ENCODE measurements at places on chromosomes 7 and 10.

DNA sequence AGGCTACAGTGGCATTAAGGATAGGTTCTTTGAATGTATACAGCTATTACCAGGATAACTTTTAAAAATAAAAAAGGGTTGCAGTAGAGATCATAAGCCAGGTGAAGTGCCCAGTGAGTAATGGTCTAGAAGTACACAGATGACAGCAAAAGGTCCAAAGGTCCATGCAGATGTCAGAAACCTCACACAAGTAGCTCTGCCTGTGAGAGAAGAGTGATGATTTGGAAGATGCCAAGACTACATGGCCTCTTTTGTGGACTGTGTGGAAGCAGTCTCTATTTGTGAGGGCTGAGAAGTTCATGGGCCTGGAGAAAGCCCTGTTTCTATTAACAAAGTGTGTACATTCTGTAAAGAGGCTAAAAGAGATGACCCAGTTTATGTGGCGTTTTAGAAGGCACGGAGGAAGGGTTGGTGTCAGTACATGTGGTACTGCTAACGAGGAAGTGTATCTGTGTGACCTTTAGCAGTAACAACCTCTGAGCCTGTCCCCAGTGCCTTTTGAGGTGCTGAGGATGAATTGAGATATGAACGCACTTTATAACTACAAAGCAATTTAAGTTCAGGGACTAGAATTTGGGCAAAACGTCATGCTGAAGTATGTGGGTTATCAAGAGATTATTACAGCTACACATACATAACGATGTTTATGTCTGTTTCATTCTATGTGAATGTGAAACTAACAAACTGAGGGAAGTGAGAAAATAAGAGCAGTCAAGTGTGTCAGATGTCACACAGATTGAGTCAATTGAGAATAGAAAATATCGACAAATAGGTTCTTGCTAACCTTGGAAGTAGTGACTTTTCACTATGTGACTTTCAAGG, 7.6 kb downstream of the CYCS start:
- no peak for DNase-seq

DNA sequence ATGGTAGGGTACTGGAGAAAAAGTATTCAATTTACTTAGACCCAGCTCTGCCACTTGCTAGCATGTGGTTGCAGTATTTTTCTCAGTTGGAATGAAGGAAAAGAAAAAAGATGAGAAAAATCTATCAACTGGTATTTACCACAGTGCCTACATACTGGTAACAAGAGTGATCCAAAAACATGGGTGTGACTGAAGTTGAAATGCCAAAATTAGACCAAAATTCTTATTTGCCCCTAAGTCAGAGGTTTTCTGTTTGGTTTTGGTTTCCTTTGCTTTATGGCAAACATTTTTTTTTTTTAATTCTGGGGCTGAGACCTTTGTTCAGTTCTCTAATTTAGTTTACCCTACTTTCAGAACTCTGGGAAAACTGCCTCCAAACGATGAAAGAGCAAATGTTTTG, 12.3 kb downstream of the HYCC1 start:
- DNase-seq, result no peak

DNA sequence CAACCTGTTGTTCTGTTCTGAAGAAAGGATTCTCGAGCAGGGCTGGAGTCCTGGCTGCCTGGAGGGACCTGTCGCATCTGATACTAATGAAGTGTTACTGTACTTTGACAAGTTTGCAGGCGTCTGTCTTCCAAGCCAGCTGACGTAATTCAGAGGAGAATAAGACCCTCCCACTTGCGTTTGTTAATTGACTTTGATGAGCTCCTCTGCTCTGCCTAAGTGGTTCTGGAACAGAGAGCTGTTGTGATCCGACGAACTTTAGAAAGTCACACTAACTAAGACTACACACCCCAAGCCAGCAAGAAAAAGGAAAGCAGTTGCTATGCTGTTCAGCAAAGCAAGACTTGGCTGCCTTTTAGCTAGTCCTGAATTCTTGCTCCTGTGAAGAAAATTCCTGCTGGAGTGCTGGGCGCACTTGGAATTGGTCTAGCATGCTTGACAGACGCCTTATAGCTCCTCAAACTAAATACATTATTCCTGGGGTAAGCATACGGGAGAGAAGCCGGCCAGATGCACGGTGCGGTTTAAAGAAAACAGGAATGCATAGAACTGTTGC, 200.3 kb downstream of the CACNB2 start:
- DNase-seq, result no peak

DNA sequence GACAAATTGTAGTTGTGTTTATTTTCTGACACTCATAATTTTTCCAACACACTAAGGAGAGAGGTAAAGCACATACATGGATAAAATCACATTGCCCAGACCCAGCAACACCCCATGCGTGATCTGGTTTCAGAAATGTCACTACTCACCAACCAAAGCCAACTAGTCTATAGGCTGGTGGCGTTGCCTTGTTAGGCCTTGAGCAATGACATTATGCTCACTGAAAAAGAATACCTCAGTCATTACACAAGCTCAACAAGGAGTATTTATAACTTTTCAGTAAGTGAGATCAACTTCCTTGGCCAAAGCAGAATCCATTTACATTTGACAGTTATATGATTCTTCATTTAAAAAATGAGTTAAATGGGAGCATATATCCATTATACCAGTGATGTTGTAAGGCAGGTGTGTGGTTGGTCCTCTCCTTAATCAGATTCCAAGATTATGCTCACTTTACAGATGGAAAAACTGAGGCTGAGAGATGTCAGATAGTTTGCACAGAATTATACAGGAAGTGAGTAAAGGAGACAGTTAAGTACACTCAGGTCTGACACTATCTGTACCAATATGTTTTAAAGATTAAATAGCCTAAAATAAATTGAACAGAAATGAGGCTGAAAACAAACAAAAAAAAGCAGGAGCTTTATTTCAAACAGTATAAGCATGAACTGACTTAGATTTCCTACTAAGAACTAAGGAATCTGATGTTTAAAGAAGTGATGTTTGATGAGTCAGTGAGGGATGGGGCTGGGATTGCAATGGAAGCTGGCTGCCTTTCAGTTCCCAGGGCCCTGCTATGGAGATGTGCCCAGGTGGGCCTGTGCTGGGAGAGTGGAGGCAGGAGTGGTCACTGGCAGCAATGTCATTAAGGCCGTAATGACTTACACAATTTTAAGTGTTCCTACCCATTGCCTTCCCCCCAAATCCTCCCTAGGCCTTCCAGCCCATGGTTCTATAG, 118.3 kb downstream of the RAPGEF5 start:
- DNase-seq, result no peak

DNA sequence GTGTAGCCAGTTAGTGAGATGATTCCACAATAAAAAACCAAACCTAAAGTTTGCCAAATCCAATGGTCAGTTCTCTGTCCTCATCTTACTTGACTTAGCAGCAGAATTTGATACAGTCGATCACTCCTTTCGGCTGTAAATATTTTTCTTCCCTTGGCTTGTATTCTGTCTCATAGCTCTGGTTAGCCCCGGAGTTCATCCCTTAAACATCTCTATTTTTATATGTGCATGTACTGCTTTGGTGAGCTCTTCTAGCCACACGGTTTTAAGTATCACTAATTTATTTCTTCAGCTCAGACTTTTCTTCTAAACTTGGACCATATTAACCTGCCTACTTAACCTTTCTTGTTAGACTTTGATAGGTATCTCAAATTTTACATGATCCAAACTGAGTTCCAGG, 17.8 kb upstream of the ASB15 start:
- no peak for DNase-seq

DNA sequence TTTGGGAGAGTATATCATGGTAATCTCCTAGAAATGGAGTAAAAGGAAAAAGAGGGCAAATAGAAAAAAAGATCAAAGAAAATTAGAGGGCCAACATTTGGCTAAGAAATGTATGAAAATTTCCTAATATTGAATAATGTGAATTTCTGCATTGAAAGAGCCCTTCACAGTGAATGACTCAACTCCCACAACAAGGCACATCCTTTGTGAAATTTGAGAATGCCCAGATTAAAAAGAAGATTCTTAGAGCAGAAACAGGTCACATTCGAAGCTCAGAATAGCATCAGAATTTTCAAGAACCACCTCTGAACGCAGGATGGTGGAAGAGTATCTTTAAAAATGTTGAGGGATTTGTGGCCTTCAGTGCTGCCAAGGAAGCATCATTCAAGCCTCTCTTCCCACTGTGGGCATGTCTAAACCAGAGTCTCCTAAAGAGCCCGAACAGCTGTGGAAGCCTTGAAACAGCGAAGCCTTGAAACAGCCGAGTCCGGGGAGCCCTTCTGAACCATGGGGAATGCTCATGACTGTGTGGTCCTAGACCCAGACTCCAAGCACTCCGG, 43.6 kb downstream of the GUSB start:
- no peak for DNase-seq

All from stimulated activated CD8-positive, alpha-beta memory T cell treated with anti-CD3 and anti-CD28 coated beads, Interleukin-2, amount 100 ng/mL, for 1 hour (primary cell).